ENCODE measurements at places on chromosomes 5 and 9.

- no peak for DNase-seq
Measured at GRCh38 chr5:59358005-59358861, 535.3 kb downstream of the PDE4D start.

GRCh38 chr5:63263411-63263810 lies 684.8 kb downstream of the LRRC70 start:
- no peak for DNase-seq

DNA sequence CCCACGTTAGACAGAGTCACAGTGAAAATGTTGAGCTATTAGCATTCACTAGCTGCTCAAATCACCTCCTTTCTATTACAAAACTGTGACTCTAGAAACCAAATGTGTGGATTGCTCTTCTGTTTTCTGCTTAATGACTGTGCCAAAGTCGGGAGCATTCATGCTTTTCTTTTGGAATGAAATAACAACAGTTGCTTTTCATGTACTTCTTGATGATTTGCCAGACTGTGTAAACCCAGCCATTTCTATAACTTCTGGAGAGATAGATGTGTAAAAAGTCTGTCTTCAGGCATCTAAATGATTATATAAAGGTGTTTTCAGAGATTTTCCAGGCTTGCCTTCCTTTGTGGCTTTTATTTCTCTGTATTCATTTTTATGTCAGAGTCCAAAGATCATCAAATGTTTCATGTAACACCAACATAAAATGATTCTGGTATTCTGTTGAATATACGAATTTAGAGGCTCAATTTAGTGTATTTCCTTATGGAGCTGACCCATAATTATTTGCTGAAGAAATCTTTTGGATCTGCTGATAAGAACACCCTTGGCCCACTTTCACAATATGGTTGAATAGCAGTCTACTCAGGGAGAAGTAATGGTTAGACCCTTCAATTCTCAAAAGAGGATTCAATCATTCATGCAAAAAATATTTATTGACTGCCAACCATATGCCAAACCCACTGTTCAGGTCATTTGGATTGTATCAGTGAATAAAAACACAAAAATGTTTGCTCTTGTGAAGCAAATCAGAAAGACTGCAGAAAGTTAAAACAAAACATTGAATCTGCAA lies 581.2 kb downstream of the CDH18 start:
- DNase-seq, result no peak

DNA sequence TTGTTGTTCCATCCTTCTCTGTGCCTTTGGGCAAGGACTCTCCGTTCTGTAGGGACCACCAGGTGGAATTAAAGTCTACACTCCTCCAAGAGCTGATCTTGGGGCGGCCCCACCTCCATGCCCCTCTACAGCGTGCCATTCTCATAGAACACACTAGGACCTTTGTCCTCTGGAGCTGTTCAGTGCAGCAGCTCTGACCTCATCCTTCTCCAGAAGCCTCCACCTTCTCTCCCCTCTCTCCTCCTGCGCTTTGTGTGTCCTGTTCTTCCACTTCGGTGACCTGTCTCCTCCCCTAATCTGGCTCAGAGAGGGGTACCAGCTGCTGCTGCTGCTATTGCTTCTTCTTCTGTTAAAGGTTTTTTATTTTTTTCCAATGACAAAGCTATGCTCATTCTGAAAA lies 1.8 kb upstream of the MACROH2A1 start:
- DNase-seq, result no peak

- DNase-seq, result no peak
Measured at GRCh38 chr5:59299006-59299405, 594.5 kb downstream of the PDE4D start.

DNA sequence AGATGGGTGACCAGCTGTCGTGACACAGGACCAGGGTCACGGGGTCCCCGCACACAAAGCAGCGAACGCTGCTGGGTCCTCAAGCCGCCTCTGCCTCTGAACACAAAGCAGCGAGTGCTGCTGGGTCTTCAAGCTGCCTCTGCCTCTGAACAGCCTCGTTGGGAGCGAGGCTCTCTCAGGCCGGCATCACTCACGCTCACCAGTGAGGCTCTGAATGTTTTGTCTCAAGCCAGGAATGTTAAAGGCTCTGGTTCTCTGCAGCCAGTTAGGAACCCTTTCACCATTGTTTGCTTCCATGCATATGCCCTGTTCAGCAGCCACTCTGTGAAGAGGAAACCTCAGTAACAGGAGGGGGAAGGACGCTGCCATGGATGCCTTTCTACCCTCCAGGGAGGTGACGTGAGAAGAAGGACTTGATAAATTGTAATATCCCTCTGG lies 82.7 kb upstream of the TAF11L2 start:
- no peak for DNase-seq

DNA sequence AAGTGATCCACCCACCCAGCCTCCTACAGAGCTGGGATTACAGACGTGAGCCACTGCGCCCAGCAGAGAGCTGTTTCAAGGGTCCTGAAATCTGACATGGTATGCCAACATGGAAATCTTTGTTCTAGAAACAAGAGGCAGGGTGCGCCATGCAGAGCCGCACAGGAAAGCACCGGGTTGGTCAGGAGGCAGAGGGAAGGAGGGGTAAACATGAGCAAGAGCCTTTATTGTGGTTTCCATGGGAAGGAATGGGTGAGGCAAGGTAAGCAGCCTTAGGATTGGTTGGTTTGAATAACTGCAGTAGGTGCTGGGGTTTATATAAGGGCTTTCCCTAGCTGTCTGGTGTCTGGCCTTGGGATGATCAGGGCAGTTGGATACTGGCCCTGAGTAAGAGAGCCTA lies 5.5 kb upstream of the EXOSC2 start:
- DNase-seq, result no peak

GRCh38 chr9:136380381-136380780 lies 6.9 kb upstream of the CARD9 start:
- DNase-seq, result no peak

GRCh38 chr9:38651400-38652042 lies 31.1 kb upstream of the ANKRD18A start:
- DNase-seq, result no peak

Data from activated T-cell treated with anti-CD3 and anti-CD28 coated beads, Interleukin-2, amount 50 U/mL, for 1 hour (primary cell).